GOT3 (cell line): ENCODE measurements at places on chromosomes 16 and 17.

- no peak for DNase-seq
Measured at GRCh38 chr16:50151322-50151721, 1.8 kb upstream of the TENT4B start.

- DNase-seq: no peak
Measured at GRCh38 chr17:1914661-1915083, 84.9 kb downstream of the RPA1 start.

DNA sequence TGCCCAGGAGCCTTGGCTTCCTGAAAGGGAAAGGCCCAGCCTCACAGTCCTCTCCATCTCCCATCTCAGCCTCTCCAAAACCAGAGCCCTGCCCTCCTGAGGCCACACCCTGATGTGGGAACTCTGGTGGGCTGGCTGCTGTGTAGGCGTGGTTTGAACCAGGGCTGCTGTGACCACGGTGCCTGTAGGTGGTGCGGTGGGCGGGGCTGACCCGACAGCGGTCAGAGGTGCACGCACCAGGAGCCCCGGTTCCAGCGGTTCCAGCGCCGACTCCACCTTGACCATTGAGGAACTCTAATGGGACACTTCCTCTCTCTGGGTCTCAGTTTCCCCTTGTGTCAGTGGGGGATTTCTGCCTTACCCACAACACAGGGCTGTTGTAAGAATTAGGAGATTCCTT lies 2.4 kb downstream of the RAP1GAP2 start:
- DNase-seq: no peak

DNA sequence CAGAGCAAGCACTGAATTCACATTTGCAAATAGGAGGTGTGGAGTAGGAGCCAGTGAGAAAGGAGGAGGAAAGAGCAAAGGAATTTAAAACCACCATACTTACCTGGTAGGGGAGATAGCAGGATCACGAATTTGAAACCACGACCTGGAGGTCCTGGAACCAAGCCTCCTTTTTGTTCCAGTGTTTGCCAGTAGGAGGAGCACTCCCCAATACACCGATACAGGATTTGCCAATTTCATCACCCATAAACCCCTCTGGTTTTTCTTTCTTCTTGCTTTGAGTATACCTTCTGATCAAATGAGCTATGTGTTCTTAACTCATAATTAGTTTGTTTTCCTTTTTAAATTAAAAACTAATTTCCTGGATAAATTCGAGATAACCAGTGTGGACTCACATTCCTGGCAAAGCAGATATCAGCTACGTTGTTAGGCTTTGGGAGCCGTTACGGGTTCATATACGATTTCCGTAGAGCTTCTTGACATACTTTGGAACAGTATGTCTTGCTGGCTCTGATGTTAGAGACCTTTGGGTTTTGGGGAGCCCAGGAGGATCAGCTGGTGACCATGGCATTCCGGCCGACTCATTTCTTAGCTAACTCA lies 22.7 kb downstream of the BCO1 start:
- no peak for DNase-seq

DNA sequence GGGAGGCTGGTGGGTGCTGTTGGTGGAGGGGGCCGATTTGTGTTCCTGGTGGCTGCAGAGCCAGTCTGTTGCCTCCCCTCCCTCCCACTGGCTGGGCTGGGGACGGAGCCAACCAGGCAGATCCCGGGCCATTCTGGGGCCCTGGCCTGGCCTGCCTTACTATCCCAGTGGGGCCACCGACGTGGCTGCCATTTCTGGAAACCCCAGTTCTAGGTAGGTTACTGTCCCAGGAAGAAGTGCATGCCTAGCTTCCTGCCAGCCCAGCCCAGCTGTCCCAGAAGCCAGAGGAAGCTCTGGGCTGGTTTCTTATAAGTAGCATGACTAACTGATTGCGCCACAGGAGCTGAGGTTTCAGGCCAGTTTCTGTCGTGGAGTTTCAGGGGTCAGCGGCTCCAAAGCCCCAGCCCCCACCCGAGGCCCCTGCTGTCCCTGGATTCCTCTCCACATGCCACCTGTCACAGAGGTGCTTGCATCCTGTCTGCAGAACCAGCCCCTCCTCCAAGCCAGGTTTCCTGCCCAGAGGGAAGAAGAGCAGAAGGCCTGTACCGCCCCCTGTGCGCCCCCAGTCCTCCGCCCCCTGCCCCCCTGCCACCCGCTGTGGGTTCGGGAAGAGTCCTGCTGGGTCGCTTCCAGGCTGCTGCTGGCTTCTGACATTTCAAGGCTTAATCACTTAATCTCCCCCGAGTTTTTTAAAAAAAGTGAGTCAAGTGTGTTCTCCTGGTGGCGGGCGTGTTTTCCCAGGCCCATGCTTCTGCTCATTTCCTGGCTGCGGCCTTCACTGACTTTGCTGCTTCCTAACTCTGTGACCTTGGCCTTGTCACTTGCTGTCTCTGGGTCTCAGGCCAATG lies 13.2 kb downstream of the IL4R start:
- DNase-seq: peak; percentile 54

DNA sequence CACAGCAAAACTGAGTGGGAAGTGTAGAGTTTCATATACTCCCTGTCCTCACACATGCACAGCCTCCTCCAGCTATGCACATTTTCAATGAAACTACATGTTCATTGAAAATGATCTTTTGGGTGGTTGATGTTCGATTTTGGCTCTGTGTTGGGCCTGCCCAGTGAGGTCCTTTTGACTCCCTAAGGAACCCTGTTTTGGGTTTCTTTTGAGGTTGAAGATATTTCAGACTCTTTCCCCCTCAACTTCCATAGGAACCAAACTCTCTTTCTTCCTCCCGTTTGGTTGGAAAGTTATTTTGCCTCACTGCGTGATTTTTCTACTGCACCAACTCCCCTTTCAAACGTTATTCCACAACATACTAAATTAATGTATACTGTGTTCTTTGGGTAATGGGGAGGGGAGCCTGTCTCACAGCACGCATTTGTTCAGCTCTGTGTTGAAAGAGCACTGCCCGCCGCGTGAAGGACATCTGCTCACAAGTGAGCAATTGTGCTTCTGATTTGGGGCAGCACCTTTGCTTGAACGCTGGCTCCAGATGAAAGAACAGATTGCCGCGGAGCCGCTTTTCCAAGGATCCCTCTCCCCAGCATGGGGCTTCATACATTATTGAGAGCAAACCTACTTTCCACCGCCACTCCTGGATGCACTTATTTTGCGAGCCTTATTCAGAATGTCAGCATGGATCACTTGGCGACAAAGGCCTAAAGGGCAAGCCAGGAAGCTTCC lies 385.9 kb downstream of the WWOX start:
- DNase-seq: no peak

- DNase-seq: no peak
Measured at GRCh38 chr16:74462361-74462760, 41.1 kb upstream of the CLEC18B start.

DNA sequence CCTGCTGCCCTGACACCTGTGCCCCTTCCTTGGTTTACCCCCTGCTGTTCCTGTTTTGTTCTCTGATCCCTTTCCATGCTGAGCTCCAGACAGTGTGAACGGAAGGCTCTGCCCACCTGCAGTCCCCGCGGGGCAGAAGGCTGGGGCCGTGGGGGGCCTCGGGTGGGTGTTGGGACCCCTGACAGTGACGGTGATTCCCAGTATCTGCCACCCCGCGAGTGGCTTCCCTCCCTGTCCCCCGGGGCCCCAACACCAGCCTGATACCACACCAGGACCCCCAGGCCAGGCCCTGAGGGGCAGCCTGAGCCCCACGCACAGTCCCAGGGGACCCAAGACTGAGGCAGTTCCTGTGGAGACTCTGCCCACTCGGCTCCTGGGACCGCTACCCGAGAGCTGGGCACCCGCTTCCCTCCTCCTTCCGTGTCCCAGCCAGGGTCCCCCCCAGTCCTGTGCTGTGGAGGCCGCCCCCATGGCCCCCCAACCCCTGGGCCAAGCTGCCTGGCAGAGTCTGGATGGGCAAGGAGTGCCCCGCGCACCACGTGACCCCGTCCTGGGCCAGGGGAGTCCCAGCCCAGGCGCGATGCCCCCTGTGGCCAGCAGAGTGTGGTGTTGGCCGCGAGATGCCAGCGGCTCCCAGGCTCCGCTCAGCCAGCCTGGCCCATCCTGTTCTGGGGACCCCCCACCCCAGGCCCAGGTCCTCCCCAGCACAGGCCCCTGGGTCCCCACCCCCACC lies 10.0 kb upstream of the C1QTNF8 start:
- DNase-seq: no peak

- no peak for DNase-seq
Measured at GRCh38 chr16:2689968-2690801, 7.9 kb downstream of the KCTD5 start.

DNA sequence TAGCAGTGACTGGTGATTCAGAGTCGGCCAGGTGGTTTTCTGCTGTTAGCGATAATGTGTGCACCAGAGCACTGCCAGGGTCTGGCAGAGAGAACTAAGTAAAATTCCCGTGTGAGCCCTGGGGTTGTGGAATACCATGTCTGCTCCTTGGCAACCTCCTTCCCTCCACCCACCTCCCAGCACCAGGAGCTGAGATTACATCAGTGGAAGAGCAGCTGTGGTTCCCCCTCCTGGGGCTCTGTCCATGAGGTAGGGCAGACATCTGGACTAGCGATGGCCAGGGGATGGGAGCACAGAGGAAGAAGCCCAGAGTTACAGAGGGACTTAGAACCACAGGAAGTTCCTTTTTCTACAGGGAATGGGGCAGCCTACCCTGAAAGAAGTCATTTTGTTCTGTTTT lies 15.8 kb downstream of the CLEC10A start:
- DNase-seq: no peak

DNA sequence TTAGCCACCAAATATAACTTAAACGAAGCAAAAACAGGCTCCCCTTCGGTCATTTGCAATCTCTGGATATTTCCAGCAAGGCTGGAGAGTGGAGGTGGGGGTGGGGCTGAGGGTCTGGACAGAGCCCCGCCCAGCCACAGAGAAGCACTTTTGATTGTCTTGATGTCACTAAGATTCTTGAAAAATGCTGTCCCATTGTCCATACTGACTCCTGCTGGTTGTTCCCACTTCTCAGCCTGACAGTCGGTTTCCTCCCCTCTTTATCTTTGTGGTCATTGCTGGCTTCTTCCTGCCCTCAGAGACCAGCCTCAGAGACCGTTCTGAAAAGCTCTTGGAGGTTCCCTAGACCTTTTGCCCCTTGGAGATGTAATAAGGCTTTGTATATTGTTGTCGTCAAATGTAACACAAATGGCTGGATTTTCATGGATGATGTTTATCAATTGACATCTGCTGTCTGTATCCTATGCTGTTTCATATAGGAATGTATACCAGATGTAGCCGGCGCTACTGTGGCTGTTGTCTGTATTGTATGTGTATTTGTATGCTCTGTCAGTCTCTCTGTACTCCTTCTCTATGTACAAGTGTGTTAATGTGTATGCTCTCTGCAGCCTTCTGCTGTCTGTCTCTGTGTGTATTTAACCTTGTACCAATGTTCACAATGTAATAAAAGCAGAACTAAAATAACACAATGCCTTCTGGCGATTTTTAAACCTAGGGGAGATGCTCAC lies 94.8 kb upstream of the DNAH9 start:
- DNase-seq: no peak

GRCh38 chr17:79930877-79931816 lies 91.9 kb upstream of the CBX4 start:
- no peak for DNase-seq

DNA sequence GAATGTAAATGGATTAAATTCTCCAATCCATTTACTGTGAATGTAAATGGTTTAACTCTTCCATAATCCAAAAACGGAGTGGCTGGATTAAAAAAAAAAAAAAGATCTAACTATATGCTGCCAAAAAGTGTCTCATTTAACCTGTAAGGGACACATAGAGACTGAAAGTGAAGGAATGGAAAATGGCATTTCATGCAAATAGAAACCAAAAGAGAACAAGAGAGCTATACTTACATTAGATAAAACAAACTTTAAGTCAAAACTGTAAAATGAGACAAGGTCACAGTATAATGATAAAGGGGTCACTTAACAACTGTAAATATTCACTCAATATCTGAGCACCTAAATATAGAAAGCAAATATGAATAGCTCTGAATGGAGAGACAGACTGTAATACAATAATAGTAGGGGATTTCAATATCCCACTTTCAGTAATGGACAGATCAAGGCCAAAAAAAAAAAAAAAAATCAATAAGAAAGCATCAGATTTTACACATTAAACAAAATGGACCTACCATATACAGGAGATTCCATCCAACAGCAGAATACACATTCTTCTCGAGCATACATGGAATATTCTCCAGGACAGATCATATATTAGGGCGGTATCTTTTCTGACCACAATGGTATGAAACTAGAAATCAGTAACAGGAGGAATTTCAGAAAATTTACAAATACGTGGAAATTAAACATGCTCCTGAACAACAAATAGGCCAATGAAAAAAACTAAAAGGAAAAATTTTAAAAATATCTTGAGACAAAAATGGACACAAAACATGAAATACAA lies 36.4 kb downstream of the CDR2 start:
- no peak for DNase-seq

DNA sequence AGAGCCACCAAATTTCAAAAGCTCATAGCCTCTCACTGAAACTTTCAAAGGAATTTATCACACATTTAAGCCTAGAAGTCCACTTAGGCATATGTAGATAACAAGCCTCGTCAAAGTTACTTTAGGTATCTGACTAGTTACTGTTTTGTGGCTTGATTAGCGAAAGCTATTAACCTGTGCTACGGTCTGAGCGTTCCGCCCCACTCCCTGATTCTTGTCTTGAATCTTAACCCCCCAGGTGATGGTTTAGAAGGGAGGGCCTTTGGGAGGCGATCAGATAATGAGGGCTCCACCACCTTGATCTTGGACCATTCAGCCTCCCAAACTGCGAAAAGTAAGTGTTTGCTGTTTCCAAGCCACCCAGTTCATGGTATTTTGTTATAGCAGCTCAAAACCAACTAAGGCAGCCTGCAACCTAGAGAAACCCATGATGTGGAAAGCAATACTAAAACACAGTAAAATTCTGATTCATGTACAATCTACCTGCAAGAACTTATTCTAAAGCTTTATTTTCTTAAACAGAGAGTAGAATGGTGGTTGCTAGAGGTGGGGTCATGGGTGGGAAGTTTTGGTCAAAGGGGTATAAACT lies 7.1 kb downstream of the HSDL1 start:
- DNase-seq: no peak

DNA sequence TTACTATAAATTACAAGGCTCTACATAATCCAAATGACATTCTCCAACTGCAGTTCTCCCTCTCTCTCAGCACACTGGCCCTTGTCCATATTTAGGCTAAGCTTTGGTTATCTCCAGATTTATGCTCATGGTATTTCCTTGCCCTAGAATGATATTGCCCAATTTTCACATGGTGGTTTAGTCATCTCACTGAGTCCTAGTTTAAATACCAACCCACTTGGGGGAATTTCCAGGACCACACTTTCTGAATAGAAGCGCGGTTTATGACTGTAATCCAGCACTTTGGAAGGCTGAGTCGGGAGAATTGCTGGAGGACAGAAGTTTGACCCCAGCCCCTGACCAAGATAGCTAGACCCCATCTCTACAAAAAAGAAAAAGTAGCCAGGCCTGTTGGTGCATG lies 280.1 kb upstream of the MON1B start:
- DNase-seq: no peak
